Activated CD4-positive, alpha-beta memory T cell treated with anti-CD3 and anti-CD28 coated beads for 36 hours (primary cell): ENCODE measurements at places on chromosomes 11 and 22.

DNA sequence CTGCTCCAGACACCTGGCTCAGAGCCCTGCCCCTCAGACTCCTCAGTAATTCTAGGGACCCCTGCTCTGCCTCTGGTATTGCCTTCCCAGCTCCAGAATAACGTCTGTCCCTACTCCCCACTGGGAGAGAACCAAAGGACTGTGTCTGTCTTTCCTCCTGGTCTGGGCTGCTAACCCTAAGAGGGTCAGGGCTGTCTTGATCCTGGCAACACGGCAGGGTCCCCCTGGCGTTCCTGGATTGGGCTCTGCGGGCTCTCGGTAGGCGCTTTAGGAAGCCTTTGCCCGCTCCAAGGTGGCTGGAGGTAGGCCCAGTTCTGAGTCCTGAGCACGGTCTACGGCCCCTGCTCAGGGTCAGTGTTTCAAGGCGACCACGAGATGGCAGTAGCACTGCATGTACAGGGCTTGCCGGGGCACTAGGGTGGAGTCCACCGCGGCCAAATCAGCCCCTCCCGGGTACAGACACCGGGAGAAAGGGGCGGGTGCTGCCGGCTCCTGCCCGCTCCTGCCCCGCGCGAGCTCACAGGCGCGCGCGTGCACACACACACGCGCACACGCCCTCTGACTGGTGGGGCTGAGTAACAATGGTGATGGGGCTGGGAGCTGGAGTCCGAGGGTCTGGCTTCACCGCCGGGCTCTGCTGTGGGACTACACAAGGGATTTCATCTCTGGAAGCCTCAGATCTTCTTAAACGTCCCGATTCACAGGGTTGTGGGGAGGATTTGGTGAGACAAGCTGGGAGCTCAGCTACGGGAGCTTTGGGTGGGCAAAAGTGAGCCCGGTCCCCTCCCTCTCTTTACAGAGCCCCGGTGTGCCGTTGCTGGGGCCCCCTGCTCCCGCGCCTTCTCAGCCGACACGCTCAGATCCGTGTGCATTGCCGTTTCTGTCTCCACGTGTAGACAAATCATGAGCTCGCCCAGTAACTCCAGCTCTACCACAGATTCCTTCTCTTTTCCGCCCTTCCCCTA, 30.1 kb upstream of the HMOX1 start:
- peak; percentile 92 for DNase-seq

- DNase-seq = no peak
Observed at GRCh38 chr11:65131417-65131776, 2.9 kb downstream of the SYVN1 start.

GRCh38 chr11:66850588-66851238, 6.2 kb upstream of the LRFN4 start:
- no peak for DNase-seq

GRCh38 chr11:80846442-80846841, 1405.6 kb upstream of the TENM4 start:
- DNase-seq = no peak

DNA sequence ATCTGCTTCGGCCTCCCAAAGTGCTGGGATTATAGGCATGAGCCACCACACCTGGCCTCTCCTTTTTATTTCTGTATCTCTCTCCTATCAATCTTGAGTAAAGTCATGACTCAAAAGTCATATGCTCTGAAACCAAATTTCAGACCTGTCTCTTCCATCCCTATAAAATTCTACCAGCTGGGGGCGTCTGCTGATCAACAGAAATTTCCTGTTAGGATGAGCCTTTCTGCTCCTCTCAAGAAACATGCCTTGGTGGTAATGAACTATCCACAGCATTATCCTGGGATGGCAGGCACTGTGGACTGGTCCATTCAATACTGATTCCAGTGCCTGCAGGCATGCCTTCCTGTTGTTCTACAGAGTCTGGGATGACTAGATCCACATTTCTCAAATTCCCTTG, 472.6 kb downstream of the NELL1 start:
- DNase-seq = no peak

DNA sequence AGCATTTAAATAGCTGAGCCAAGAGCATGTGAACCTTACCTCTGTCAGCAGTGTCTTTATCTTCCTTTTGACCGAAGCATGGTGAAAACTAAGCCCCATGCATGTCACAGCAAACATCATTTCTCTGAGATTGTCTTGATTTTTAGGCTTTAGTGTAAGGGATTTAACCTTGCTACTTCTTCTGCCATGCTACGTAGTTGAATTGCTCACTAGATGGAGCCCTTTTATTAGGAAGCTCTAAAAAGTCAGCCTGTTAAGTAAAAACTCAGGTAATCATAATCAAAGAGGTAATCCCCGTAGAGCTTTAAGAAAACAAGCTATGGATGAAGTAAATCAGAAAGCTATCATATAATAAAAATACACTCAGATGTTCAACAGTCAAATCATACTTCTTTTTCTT, 149.5 kb downstream of the PGR start:
- DNase-seq = no peak

GRCh38 chr11:81705283-81705682, 1028.4 kb downstream of the FAM181B start:
- no peak for DNase-seq

- DNase-seq = peak; percentile 49
Observed at GRCh38 chr11:125591649-125592304, 875 bp upstream of the STT3A start.

DNA sequence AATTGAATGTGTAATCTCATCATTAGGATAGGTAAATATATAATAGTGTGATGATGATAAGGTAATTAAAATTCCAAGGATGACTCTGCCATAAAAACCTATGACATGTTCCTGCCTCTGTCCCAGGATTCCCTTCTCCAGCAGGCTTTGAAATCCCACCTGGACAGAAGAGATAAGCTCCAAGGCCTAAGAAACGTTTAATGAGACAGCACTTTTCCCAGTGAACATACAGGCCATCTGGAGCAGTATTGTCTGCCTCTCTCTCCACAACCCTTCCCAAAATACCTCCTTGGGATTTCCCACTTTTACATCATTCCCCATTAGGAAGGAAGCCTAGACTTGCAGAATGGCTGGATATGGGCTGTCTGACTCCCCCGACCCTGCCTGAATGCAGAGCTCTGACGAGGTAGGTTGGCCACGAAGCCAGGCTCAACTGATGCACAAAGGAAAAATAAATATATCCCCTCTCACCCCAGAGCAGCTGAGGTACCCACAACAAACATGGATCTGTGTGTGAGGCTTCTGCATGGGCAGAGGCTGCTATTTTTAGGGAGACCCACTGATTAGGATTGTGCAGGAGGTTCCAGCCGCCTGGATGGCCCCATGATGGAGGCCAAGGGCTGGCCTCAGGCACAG, 71.0 kb downstream of the TMPRSS5 start:
- DNase-seq = no peak

DNA sequence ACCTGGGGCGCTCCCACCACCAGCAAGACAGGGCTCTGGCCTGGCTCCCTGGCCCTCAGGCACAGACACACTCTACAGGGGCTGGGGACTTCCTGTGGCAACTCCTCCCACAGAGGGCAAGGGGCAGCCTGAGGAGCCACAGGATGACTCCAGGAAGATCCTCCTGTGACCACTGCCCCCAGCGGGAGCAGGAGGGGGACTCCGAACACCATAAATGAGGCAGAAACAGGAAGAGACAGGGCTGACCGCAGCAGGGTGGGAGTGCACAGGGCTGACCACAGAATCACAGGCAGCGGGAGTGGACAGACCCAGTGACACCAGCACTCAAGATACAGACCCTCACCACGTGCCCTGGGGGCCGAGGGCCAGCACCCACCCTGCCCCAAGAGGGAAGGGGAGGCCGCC, 10.8 kb downstream of the ARAP1 start:
- no peak for DNase-seq

GRCh38 chr11:19480540-19480939, 232.1 kb upstream of the NAV2 start:
- DNase-seq = no peak

DNA sequence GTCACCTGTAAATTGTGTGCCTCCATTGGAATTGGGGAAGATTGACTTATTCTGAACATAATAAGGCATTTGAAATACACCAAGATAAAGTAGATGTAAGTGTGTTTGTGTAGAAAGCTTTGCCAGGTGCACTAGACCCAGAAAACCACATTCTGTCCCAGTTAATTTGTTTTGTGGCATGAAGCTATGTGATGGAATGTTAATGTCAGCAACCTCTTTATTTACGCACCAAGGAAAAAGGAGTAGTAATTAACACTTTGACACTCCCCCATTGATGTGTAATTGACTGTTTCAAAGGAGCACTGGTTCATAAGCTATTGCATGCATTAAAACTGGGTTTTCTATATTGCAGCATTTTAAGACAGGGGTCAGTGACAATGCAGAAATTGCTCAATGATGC, 14.3 kb downstream of the EIF3M start:
- DNase-seq = no peak

DNA sequence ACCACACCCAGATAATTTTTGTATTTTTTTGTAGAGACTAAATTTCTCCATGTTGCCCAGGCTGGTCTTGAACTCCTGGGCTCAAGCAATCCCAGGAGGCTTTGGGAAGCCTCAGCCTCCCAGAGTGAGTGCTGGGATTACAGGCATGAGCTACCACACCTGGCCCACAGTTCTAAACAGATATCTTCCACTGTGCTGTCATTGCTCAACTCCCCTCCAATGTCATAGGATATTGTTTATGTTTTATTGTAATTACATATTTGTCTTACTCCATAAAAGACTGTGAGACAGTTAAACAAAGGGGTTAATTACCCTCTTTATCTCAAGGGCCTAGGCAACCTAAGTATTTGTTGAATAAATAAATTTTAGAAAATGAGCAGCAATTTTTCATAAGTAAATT, 204.2 kb downstream of the GRM5 start:
- DNase-seq = no peak

DNA sequence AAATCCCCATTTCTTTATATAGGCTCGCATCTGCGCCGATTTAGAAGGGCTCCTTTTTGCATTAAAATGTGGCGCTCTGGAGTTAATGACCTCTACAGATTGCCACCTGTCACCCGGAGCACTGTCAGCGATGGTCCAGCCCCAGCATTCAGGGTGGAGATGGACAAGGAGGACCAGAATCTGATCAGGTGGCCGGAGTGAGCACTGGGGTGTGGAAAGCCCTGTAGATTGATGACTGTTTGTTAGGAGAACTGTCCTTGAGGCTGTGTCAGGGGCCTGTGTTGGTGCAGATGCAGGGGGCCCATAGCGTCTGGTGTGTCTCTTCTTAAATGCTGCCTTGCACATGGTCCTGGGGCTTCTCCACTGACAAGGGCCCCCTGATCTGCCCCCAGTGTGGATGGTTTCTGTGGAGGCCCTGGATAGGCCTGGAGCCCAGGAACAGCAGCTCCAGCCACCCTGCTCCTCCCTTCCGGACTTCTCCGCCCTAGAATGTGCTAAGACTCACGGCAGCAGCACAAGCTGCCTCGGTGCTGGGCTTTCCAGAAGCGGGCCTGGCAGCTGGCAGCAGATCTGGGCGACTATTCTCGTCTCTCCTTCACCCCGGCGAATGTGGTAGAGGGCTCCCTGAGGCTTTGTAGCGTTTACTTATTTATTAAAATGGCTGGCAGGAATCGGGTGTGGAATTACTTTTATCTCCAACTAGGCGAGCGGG, 1333.3 kb downstream of the BRD1 start:
- DNase-seq = no peak

- DNase-seq = no peak
Observed at GRCh38 chr11:128424851-128425285, 162.5 kb downstream of the ETS1 start.

GRCh38 chr11:2298795-2299761, 2.6 kb downstream of the C11orf21 start:
- peak; percentile 43 for DNase-seq

- DNase-seq = no peak
Observed at GRCh38 chr11:2704356-2704755, 4.6 kb upstream of the KCNQ1OT1 start.

- no peak for DNase-seq
Observed at GRCh38 chr22:37267661-37268413, 14.5 kb upstream of the CYTH4 start.

- DNase-seq = no peak
Observed at GRCh38 chr11:64611869-64612646, 21.0 kb downstream of the SLC22A12 start.

DNA sequence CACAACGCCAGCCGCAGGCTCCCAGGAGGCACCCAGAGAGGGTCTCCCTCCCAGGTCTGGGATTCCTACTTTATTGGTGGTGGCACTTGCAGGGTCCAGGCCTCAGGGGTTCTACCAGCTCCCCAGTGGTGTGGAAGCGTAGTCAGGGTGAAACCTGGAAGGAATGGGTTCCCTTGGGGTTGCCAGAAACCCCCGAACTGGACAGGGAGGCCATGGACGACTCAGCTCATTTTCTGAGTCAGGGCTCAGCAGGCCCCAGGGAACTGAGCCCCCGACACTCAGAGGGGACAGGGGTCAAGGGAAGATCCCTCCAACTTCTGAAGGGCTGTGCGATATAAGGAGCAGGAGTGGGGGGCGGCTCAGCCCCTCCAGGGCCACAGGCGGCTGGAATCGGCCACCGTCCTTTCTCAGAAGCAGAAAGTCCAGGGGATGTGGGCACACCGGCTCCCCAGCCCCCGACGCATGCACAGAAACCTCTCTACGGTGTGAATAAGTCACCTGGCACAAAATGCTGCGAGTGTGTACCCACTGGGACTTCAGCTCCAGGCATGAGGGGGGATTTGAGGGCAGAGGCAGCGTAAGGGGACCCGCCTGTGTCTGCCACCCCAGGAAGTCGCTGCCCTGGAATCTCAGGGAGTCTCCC, 25.1 kb downstream of the MRGPRG start:
- DNase-seq = no peak

DNA sequence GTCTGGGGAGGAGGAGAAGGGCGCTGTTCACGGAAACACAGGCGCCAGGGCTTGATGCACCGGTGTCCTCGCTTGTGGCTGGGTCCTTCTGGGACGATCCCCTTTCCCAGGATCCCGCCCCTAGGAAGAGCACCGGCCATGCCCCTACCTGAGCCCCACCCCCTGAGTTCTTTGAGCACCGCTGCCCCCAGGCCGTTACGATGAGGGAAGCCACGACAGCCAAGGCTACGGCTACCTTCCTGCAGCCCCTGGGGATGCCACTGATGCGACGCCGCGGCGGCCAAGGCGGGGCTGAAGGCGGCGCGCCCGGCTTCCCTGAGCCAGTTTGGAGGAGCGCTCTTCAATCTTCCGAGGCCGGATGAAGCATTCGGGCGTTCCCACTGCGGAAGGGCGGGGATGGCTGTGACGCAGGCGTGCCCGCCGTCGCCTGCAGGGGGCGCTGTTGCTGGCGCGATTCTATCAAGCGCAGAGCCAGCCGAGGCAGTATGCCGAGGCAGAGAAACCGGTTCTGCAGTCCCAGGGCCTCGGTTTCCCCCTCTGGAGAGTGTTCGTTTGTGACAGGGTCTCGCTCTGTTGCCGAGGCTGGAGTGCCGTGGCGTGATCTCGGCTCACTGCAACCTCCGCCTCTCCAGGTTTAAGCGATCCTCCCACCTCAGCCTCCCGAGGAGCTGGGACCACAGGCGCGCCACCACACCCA, 9.7 kb upstream of the NEFH start:
- DNase-seq = peak; percentile 85
